ENCODE measurements at places on chromosomes 3 and 15. TPM values are rescaled to one million over a fixed set of nuclear protein-coding genes. Genes with fewer than 3 reads are reported as not detected.

GRCh38 chr3:16816048-16816780, 68.5 kb upstream of the PLCL2 start:
- DNase-seq, result no peak

- no peak for DNase-seq
Measured at GRCh38 chr3:43906849-43907507, 216.2 kb downstream of the ABHD5 start.

DNA sequence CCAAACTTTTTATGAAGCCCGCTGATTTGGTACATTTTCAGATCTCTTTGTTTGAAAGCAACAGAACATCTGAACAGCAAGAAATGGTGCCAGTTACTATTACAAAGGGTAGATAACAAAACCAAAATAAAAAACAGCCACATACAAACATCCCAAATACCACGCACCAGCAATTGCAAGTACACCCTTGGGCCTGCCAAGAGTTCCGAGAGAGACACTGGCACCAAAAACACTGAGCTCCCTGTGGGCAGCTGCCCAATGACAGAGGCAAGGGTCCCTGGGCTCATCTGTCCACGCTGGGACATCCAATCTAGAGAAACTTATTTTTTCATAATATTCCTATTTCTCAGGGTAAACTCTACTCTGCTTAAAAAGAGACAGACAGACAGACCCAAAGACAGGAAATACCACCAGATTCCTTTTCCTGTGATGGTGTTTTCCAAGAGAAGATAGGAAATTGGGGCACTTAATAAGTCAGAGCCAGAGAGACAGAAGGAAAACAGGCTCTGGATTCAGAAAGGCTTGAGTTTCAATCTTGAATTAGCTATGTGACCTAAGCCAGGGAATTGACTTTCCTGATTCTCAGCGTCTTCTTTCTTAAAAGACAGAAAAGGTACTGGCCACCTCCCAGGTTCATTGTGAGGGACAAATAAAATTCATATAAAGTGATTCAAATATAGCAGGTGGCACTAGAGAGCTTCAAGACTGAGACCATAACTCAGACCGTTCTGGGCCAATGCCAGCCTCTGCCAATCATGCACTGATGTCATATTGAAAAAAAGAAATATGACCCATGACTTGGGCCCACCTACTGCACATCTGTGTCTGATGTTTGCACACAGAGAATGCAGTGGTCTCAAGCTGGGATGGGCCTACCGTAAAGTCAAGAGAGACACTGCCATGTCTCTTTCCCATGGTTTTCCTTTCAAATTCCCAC, 61.3 kb downstream of the FOXP1 start:
- no peak for DNase-seq

DNA sequence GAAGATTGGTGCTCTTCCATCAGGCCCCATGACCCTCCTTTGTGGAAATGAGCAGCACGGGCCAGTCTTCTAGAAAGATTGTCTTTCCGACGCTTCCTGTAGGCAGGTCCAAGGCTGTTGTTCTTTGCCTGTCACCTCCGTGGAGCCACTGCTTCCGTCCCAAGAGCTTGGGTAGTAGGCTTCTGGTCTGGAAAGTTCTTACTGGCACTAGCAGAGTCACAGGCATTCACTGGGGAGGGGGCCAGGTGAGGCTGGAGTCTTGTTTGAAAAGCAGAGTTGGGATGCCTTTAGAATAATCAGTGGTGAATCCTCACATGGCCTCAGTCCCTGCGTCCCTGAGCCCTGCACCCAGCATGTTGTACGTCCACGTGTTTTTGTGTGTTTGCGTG, 76.2 kb upstream of the ADPGK start:
- DNase-seq, result no peak

DNA sequence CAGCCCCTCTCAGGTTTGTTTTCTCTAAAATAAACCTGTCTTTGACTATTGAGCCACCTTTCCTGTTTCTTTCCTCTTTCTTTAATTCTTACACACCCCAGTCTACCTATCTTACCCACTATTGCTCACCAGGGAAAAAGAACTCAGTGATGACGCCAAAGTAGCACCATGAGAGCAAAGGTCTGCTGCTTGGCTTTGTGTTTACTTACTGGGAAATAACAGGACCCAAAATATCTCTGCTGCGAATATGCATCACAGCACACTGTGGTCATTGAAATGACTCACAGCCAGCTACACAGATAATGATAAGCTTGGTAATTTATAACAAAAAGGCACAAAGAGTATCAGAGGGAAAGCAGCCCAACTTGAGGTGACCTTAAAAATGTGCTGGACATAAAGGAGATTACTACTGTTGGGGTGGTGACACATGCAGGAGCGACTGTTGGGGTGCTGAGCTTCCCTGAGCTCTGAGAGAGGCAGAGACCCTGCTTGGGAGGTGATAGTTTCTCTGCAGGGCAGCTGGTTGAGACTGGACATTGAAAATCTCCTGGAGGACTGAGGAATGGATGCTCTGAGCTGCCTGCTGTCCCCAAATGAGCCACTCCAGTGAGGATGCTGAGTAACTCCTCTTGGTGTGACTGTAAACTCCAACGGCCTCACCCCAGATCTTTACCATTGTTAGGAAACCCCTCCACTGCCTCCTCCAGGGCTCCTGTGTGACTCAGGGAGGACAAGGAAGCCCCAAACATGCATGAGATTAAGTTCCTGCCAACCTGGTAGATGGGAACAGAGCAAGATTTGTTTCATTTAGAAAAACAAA, 14.5 kb downstream of the EFCAB12 start:
- no peak for DNase-seq

Gene C3orf22
- not detected for total RNA-seq

Gene FAM81A
- total RNA-seq, result 0.79 TPM

- no peak for DNase-seq
Measured at GRCh38 chr15:49900006-49900902, 218.8 kb downstream of the ATP8B4 start.

GRCh38 chr3:100041328-100041749, 73.0 kb downstream of the FILIP1L start:
- DNase-seq, result no peak

Gene CEP19
- total RNA-seq, result 0.42 TPM

GRCh38 chr15:78396976-78397375, 41.0 kb upstream of the IREB2 start:
- DNase-seq, result peak; percentile 71

- no peak for DNase-seq
Measured at GRCh38 chr3:28349469-28350000, 911 bp upstream of the AZI2 start.

DNA sequence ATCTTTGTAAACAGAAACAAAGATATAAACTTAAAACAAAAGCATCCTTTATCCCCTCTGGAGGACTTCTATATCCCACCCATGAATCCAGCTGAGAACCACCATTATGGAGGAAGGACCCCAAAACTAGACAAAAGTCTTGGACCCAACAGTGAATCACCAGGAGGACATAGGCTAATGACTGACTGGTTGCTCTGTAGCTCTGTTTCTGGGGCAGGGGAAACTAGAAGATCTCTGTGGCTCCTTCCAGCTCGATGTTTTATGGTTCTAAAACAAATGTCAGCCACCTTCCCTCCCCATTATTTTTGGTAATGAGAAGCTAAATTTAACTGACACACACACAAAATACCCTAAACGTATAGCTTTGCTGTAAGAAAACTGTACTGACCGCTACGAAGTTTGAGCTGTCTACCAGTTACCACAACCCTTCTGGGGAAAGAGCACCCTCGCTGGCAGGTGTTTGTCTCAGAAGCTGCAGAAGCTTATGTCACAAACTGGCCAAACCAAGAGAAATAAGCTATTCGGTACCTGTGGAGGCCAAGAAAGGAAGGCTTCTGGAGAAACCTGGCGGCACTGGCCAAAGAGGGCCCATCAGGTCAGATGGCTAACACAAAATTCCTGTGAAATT, 36.4 kb downstream of the MB21D2 start:
- DNase-seq, result no peak

DNA sequence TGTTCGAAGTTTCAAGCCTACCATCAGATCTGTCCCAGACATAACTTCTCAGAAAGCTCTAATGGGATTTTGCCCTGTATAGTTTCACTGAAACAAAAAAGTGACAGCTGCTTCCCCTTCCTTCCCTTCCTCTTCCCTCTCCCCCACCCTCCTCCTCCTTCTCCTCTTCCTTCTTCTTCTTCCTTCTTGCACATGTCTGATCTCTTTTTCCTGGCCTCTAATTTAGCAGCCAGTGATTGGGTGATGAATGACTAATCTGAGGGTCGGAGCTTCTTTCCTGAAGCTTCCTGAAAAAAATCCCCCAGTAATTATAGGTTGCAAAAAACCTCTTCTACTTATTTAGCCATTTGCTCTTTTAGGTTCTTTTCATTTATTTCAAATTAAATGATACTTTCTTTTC, 168.7 kb downstream of the POTEB3 start:
- no peak for DNase-seq

Measured in suprapubic skin (tissue), 4 donors.